Liver (tissue), 10 donors: ENCODE measurements at places on chromosomes 11 and 22. TPM values are rescaled to one million over a fixed set of nuclear protein-coding genes. Genes with fewer than 3 reads are reported as not detected.

SLC17A6 gene
- not detected for total RNA-seq

LUZP2 gene
- 0.05 TPM for total RNA-seq

GPR83 gene
- total RNA-seq: 0.08 TPM

PHLDA2 gene
- 0.23 TPM for total RNA-seq

MS4A15 gene
- total RNA-seq: not detected

VPREB1 gene
- total RNA-seq: not detected

ZNF215 gene
- total RNA-seq: 0.25 TPM

FAM181B gene
- total RNA-seq: under 0.01 TPM

DNA sequence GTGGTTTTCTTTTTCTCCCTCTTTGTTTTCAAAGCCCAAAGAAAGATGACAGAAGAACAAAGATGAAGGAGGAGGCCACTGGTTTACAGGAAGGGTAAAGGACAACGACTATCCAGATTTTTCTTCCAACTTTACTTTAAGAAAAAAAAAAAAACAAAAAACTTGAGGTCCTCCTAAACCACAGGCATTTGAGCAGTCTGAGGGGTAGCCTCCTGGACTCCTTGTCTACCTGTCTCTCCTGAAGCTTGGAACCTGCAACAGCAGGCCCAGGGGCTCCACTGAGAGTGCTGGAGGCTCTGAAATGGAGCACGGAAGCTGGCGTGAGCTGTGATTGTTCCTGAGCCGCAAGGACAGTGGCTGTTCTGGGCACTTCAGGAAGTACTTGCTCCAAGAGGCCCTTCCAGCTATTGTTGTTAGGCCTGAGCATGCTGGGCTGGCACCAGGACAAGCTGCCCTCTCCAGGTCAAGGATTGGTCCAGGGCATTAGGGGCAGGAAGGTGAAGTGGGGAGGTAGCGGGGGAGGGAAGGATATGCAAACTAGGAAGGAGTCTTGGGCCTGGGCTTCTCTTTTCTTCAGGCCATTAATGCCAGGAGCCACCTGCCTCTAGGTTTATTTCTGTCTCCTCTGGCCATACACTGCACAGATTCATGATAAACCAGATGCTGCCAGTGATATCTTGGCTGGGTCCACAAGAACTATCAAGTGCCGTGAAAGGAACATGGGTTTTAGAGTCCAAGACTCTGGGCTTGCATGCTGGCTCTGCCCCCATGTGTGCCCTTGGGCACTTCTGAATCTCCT, 147.3 kb downstream of the CCDC34 start:
- no peak for DNase-seq

DNA sequence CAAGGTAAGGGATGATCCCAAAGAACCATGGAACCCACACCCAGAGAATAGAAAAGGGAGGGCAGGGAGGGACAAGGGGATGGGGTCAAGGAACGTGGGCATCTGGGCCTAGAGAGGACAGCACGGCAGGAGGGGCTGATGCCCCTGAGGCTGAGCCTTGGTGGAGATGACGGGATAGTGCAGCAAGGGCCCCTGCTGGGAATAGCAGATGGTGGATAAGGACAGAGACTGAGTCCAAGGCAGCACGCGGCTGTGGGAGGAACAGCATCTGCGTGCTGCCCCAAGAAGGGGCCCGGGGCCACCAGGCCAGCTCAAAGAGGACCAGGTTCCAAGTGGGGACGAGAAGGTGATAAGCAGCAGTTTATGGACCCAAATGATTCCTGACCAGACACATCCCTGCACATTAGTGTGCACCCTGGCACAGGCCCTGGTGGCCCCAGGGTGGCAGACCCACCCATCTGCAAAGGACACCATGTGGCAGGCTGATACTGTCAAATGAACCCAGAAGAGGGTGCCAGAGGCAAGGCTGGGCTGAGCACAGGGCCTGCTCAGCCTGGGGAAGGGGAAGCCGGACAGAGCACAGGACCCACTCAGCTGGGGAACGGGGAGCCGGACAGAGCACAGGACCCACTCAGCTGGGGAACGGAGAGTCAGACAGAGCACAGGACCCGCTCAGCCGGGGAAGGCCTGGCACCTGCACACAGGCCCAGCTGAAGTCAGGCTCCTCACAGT, 12.8 kb upstream of the TESMIN start:
- no peak for DNase-seq

GRCh38 chr22:30250039-30250565, 3.5 kb upstream of the LIF start:
- no peak for DNase-seq

DNA sequence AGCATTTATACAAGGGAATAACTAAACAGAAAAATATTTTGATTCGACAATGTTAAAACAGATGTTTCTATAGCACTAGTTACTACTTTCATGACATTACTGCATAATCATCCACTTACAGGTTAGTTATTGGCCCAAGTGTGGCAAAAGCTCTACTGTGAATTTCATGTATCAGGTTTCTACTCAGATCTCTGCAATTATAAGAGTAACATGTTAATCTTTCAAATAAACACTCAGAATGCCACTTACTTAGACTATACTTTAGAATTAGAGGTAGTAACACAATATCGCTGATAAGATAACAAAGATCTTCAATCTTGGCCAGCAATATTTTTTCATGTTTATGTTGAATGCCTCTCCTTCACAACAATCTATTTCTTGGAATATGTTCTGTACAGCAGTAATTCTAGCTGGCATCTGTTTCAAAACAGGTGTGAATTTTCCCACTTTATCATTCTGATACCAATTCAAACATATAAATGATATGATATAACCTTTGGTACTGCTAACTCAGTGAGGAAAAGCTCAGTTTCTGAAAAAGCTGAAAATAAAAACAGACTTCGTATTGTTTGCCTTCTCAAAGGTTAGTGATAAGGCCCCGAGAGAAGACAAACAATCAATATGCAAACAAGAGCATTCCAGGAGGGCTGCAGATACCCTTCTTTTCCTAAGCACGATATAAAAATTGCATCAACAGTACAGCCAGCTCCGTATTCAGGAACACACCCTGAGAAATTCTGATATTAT, 11.0 kb upstream of the CCDC34 start:
- DNase-seq: no peak

- DNase-seq: no peak
Measured at GRCh38 chr11:89447845-89448244, 43.3 kb downstream of the NOX4 start.

- no peak for DNase-seq
Measured at GRCh38 chr11:104700609-104701008, 197.7 kb downstream of the CASP12 start.

GRCh38 chr11:57479021-57479663, 18.8 kb downstream of the RTN4RL2 start:
- DNase-seq: no peak

DNA sequence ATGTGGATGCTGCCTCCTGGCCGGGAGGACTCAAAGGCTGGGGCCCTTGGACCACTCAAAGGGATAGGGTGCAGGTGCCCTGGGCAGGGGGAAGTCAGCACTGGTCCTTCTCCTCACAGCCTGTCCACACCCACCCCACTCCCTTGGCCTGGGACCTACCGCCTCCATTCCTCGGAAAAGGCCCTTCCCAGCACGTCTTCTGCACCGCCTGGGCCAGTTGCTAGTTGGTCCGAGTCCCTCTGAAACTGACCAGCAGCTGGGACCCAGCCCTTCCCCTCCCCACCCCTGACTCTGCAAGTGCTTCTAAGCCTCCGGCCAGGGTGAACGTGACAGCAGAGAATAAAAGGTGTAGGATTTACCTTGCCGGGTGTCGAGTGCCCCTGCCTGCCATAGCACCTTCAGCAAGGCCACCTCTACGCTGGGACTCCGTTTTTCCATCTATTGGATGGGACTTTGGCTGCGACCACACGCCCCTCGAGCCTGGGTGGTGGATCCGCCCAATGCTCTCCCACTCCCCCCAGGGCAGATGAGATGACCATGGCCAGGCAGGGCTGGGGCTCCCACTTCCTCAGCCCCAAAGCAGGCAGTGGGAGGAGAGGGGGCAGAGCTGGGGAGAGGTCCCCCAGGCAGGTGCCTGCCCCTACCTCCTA, 37.3 kb downstream of the OSBPL5 start:
- no peak for DNase-seq

GRCh38 chr11:60515144-60515855, at the start of gene MS4A13:
Gene MS4A13, plus strand, starts transcription at chr11:60515392. Its CDS starts 2,692 bp downstream, at chr11:60518084.
- no peak for DNase-seq

DNA sequence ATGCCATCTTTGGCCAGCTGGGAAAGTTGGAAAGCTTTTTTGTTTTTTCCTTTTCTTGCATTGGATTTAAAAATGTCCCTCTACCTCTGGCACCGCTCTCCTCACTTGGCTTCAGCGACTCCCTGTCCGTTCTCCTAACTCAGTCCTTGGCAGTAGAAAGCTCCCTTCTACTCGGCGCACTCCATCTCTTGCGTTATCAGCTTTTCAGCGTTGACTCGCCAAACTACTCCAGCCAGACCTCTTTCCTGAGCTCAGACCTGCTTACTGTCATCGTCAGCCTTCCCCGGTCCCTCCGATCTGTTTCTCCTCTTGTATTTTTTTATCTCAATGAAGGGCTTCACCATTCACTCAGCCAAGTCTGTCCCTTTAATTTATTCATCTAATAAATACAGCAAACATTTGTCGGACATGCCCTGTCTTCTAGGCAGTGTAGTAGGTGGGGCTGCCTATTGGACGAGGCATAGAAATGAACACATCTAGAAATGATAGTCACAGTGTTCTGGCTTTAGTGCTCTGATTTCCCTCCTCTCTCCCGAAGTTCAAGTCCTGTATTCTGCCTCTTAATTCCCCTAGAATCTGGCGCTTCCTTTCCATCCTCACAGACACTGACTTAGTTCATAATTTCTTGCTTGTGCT, 839 bp downstream of the CEP164 start:
- DNase-seq: no peak

- DNase-seq: no peak
Measured at GRCh38 chr11:64865286-64866172, 12.9 kb downstream of the EHD1 start.

GRCh38 chr22:19872779-19873137, 18.1 kb upstream of the GNB1L start:
- no peak for DNase-seq

GRCh38 chr11:116129456-116129855, 625.2 kb upstream of the CADM1 start:
- DNase-seq: no peak
